Caki2 (cell line): ENCODE measurements at places on chromosomes 4 and X. TPM values are rescaled to one million over a fixed set of nuclear protein-coding genes. Genes with fewer than 3 reads are reported as not detected.

BMPR1B gene
- 1.2 and 3.7 TPM in 2 replicates for total RNA-seq

RGN gene
- not detected in 2 replicates for total RNA-seq

NPY1R gene
- total RNA-seq = 11.8 and 16.6 TPM in 2 replicates

UTP14A gene
- 6.9 and 15.1 TPM in 2 replicates for total RNA-seq

SRPX2 gene
- 5.8 and 11.2 TPM in 2 replicates for total RNA-seq

DCAF4L1 gene
- 0.06 TPM in 1 of 2 replicates, not detected in the other for total RNA-seq

TMPRSS11B gene
- not detected in 2 replicates for total RNA-seq

PLP1 gene
- total RNA-seq = not detected in 2 replicates

CFAP47 gene
- total RNA-seq = 3.3 and 3.4 TPM in 2 replicates

KLF3 gene
- 5.7 and 6.6 TPM in 2 replicates for total RNA-seq

P2RY4 gene
- total RNA-seq = not detected in 2 replicates

SCARB2 gene
- 89.9 and 94.3 TPM in 2 replicates for total RNA-seq

MMRN1 gene
- not detected in 2 replicates for total RNA-seq
